ENCODE measurements at places on chromosomes 16 and 17. TPM values are rescaled to one million over a fixed set of nuclear protein-coding genes. Genes with fewer than 3 reads are reported as not detected.

ADAM11 gene
- 0.15 TPM for polyA plus RNA-seq

ST6GALNAC1 gene
- polyA plus RNA-seq: 19.3 TPM

TVP23A gene
- 0.25 TPM for polyA plus RNA-seq

PRAC2 gene
- polyA plus RNA-seq: not detected

HOXB4 gene
- polyA plus RNA-seq: 1.4 TPM

ZNF594 gene
- polyA plus RNA-seq: 1.6 TPM

IL17C gene
- polyA plus RNA-seq: 0.14 TPM

CD68 gene
- polyA plus RNA-seq: 595 TPM

PTGES3L gene
- polyA plus RNA-seq: 0.69 TPM

EVI2B gene
- 27.7 TPM for polyA plus RNA-seq

DNA sequence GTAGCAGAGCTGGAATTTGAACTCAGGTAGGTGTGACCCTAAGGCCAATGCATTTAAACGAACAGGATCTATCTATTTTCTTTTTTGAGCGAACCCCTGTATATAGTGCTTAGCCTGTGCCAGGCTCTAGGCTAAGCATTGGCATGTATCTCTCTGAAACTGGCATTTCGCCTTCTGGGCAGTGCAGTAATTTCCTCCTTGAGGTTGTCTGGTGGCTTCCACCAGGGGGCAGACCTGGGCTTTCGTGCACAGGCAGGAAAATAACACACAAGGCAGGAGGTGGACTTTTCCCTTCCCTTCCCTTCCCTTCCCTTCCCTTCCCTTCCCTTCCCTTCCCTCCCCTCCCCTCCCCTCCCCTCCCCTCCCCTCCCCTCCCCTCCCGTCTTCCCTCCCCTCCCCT lies 34.4 kb upstream of the PRKCB start:
- no peaks in the 10 kb centered on the region for H3K36me3 ChIP-seq
- DNase-seq: peak; percentile 66
- no peak overlapping the region for H3K4me3 ChIP-seq
- peaks cover 1% of the 10 kb centered on the region for H3K4me1 ChIP-seq

DNA sequence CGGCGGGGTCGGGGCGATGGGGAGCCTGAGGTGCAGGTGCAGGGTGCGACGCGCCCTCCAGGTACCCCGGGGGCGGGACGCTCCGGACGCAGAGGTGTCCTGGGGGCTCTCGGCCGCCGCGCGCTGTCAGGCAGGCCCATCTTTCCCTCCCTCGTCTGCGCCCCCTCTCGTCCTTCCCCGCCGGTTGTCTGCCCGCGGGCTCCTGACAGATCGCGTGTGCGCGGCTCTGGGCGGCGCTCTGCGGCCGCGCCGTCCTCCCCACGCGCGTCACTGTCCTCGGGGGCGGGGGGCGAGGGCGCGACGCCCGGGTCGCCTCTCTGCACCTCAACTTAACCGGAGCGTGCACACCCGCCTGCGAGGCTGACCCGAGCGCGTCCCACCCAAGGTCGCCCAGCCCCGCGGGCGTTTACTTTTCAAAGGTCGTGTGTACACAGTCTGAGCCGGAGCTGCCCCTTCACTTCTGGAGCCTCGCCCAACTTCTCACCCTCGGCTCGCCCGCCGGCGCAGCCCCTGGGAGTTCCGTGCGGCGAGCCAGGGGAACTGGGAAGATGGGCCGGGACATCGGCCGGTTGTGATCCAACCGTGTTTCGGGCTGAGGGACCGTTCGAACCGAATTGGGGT lies 512 bp downstream of the AKAP1 start:
- peak overlapping the region; percentile 78 for H3K4me3 ChIP-seq
- DNase-seq: peak; percentile 58
- H3K4me1 ChIP-seq: peaks cover 12% of the 10 kb centered on the region
- no peaks in the 10 kb centered on the region for H3K27me3 ChIP-seq

DNA sequence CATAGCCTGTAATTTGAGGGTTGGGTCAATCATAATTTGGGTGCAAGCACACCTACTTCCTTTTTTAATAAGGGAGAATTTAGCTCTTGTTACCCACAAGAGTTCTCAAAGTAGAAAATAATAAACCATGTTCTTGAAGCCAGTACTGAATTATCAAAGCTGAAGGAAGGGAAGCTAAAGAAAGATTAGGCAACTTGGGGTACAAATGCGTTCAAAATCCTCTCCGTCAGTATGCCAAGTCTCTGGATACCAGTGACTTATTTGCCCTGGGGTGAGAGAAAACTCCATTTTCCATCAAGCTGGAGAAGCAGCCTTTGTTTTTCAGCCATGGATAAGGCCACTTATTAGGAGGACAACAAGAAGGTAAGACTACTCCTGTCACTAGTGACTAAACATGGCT lies 23.5 kb upstream of the DHRS13 start:
- no peak for DNase-seq
- H3K36me3 ChIP-seq: peaks cover 7% of the 10 kb centered on the region
- peak overlapping the region; percentile 63 for H3K27ac ChIP-seq
- no peaks in the 10 kb centered on the region for H3K27me3 ChIP-seq

GRCh38 chr17:38732376-38733281 lies 2.5 kb downstream of the CISD3 start:
- H3K4me3 ChIP-seq: no peak overlapping the region
- H3K27me3 ChIP-seq: no peaks in the 10 kb centered on the region
- no peak for DNase-seq

- no peaks in the 10 kb centered on the region for H3K4me1 ChIP-seq
- H3K4me3 ChIP-seq: no peak overlapping the region
- no peak overlapping the region for H3K27ac ChIP-seq
- H3K36me3 ChIP-seq: no peaks in the 10 kb centered on the region
- DNase-seq: no peak
- no peaks in the 10 kb centered on the region for H3K27me3 ChIP-seq
These were observed 54.9 kb upstream of the GNG13 start for GRCh38 chr16:855471-855870.

GRCh38 chr17:73145641-73146040 lies 19.2 kb upstream of the SSTR2 start:
- H3K4me3 ChIP-seq: no peak overlapping the region
- H3K4me1 ChIP-seq: no peaks in the 10 kb centered on the region
- no peak overlapping the region for H3K27ac ChIP-seq

- peak overlapping the region; percentile 80 for H3K27ac ChIP-seq
- peaks cover 16% of the 10 kb centered on the region for H3K4me1 ChIP-seq
- H3K27me3 ChIP-seq: no peaks in the 10 kb centered on the region
These were observed 858 bp downstream of the NUBP1 start for GRCh38 chr16:10744370-10745030.

- DNase-seq: no peak
- H3K27me3 ChIP-seq: no peaks in the 10 kb centered on the region
These were observed 35.2 kb downstream of the LRRC75A start for GRCh38 chr17:16456742-16457316.

DNA sequence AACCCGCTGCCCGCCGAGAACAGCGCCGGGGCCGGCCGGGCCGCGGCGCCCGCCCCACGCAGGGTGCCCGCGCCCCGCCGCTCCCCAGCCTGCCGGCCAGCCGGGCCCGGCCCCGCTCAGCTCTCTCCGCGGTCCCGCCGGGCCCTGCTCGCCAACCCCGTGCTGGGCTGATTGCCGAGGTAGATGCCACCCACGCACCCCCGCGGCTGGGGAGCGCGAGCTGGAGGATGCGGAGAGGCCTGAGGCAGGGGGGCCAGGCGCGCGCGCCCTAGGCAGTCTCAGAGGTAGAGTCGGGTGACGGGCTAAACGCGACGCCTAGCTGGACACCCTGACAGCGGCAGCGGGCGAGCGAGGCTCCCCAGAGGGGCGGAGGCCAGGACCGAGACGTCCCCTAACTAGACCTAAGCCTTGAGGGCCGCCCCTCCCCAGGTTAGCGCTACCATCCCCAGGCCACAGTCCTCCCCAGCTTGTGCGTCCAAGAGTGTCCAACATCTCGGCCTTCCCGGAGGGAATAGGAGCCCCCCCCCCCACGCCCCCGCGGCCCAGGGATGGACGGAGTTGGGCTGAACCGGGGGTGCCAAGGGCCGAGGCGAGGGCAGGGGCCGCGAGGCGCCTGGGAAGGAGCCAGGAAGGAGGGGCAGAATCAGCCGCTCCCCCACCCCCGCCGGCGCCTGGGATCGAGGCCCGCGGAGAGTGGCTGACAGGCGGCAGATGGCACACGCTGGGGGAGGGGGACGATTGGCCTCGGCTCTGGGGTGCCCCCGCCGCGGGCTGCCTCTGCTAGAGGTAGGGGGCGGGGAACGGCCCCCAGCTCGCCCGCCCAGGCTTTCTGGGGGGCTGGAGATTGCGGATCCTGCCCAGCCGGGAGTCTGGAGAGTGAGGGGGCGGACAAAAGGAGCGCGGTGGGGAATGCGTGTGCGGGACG lies 2.5 kb upstream of the ZNF423 start:
- peak; percentile 79 for DNase-seq
- no peaks in the 10 kb centered on the region for H3K27me3 ChIP-seq
- H3K36me3 ChIP-seq: no peaks in the 10 kb centered on the region
- H3K4me3 ChIP-seq: peak overlapping the region; percentile 34

- no peak overlapping the region for H3K27ac ChIP-seq
- H3K4me1 ChIP-seq: no peaks in the 10 kb centered on the region
- H3K4me3 ChIP-seq: no peak overlapping the region
- H3K36me3 ChIP-seq: no peaks in the 10 kb centered on the region
These were observed 256.1 kb upstream of the SALL1 start for GRCh38 chr16:51407199-51407598.

GRCh38 chr17:4420692-4421131 lies 13.0 kb upstream of the SPNS3 start:
- no peak overlapping the region for H3K27ac ChIP-seq
- H3K36me3 ChIP-seq: no peaks in the 10 kb centered on the region
- H3K4me1 ChIP-seq: no peaks in the 10 kb centered on the region
- no peak overlapping the region for H3K4me3 ChIP-seq

DNA sequence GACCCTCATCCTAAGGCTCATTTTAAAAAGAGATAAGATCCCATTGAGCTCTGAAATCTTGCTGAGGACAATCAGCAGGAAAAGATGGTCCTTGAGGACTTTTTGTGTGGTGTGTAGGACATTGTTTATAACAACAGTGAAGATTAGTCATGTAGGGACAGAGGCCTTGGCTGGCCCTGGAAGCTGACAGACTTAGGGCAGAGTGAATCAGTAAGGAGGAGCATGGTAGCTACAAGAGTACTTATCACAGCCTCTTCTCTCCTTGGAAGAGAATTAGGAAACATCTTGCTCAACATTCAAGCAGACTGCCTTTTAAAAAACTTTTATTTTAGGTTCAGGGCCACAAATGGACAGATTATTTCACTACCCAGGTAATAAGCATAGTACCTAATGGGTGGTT lies 665.9 kb upstream of the SALL1 start:
- no peak overlapping the region for H3K4me3 ChIP-seq
- no peaks in the 10 kb centered on the region for H3K4me1 ChIP-seq
- H3K27ac ChIP-seq: no peak overlapping the region
- DNase-seq: no peak
- no peaks in the 10 kb centered on the region for H3K27me3 ChIP-seq

DNA sequence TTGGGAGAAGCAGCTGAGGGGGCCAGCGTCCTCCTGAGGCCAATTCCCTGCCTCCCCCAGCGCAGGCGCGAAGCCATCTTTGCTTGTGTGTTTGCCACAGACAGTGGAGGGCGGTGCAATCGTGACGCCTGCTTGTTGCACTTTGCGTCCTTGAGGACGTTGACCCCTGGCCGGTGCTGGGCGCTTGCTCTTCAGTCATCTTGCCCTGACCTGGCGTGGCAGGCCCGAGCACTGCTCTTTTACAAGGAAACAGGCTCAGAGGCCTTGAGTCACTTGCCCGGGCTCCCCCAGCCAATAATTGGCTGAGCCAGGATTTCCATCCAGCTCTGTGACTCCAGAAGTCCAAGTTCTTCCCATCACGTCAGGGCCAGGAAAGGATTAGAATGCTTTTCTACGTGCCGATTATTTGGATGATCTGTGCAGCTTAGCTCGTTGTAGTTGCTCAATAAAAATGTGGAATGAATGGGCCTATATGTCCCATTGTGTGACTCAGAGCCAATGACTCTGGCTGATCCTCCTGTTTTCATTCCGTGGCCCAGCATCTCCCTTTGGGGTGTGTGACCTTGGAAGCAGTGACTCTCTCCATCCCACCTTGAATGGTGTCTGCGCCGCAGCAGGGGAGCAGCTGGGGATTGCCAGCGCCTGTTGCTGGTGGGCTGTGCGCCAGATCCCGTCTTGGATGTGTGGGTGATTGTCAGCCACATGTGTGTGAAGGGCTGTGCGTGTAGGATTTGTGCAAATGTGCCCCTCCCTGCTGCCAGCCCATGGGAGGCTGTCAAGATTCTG lies 214.1 kb downstream of the SEC14L1 start:
- H3K4me3 ChIP-seq: no peak overlapping the region
- peaks cover 31% of the 10 kb centered on the region for H3K4me1 ChIP-seq
- no peak overlapping the region for H3K27ac ChIP-seq
- no peaks in the 10 kb centered on the region for H3K27me3 ChIP-seq
- no peaks in the 10 kb centered on the region for H3K36me3 ChIP-seq

- no peak for DNase-seq
- no peaks in the 10 kb centered on the region for H3K27me3 ChIP-seq
- H3K27ac ChIP-seq: no peak overlapping the region
- no peak overlapping the region for H3K4me3 ChIP-seq
- no peaks in the 10 kb centered on the region for H3K4me1 ChIP-seq
These were observed 137.6 kb downstream of the IRX3 start for GRCh38 chr16:54148974-54149373.

DNA sequence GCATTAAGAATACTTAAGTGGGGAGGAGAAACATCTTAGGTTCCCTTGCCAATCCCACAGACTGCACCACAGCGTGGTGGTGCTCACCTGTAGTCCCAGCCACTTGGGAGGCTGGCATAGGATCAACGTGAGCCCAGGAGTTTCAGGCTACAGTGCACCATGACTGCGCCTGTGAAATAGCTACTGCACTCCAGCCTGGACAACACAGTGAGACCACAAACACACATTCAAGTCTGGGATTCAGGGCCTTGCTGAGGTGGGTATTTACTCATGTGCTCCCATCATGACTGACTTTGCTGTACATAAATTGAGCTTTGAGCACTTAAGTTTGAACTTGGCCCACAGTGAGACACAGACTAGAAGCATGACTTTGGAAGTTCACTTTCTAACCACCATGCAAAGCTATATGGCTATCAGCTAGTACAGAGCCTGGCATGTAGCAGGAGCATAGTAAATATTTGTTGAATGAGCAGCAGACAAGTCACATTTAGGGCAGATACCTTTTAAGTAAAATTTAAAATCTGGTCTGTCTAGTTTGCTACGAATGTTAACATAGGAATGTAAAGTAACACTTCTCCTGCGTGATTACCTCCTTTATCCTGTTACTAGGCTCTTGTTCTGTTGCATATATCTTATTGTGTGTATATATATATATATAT lies 33.5 kb downstream of the CEP95 start:
- H3K27ac ChIP-seq: no peak overlapping the region
- no peak for DNase-seq
- peaks cover 39% of the 10 kb centered on the region for H3K36me3 ChIP-seq
- H3K4me3 ChIP-seq: no peak overlapping the region

GRCh38 chr17:48545022-48545375 lies at the start of gene HOXB2:
Gene HOXB2 (minus strand): TSS chr17:48545109. CDS start chr17:48544911, 198 bp downstream.
- peaks cover 22% of the 10 kb centered on the region for H3K36me3 ChIP-seq
- H3K4me3 ChIP-seq: peak within 1 kb of the TSS; percentile 35
- peaks cover 5% of the 10 kb centered on the region for H3K4me1 ChIP-seq
- no peak for DNase-seq
- peaks cover 72% of the 10 kb centered on the region for H3K27me3 ChIP-seq
